ENCODE measurements at places on chromosomes 7 and 10. TPM values are rescaled to one million over a fixed set of nuclear protein-coding genes. Genes with fewer than 3 reads are reported as not detected.

DNA sequence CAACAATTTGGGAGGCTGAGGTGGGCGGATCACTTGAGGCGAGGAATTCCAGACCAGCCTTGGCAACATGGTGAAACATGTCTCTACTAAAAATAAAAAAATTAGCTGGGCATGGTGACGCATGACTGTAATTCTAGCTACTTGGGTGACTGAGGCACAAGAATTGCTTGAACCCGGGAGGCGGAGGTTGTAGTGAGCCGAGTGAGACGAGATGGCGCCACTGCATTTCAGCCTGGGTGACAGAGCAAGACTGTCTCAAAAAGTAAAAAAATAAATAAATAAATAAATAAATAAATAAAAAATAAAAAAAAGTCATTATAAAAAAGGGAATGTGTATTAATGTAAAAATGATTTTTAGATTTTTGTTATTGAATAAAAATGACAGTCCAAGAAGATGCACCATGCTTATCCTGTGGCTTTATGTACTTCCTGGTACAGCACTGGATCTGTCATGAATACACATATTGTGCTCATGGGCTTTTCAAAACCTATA lies 658.8 kb upstream of the LRRN3 start:
- DNase-seq = no peak

The GJD4 gene
- total RNA-seq = not detected

DNA sequence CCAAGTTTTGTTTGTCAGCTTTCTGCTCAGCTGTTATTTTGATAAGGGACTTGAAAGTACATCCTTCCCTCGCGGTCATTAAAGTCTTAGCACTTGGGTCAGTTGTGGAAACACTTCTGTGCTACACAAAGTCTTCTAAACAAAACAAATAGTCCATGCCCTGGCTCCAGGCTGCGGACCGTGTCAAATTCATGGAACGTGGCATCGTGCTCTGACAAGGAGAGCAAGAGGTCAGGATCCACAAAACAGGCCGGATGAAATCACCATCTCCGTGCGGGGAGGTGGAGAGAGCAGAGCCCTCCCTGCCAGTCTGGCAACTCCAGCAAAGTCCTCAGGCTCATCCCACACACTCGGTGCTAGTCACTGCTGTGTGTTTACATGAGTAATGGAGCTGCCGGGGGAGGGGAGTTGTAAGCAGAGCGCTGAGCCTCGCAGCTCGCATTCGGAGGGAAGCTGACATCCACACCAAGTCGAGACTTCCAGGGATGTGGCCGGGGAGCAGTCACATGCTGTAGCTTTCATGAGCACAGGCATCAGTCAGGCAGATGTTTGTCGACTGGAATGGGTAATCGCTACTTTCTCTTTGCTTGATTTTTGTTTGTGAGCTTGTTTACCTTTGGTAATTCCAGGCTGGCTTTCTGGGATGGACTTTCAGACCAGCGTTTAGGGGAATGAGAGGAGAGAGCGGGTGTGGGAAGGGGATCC lies 147.6 kb downstream of the ARID5B start:
- no peak for DNase-seq

DNA sequence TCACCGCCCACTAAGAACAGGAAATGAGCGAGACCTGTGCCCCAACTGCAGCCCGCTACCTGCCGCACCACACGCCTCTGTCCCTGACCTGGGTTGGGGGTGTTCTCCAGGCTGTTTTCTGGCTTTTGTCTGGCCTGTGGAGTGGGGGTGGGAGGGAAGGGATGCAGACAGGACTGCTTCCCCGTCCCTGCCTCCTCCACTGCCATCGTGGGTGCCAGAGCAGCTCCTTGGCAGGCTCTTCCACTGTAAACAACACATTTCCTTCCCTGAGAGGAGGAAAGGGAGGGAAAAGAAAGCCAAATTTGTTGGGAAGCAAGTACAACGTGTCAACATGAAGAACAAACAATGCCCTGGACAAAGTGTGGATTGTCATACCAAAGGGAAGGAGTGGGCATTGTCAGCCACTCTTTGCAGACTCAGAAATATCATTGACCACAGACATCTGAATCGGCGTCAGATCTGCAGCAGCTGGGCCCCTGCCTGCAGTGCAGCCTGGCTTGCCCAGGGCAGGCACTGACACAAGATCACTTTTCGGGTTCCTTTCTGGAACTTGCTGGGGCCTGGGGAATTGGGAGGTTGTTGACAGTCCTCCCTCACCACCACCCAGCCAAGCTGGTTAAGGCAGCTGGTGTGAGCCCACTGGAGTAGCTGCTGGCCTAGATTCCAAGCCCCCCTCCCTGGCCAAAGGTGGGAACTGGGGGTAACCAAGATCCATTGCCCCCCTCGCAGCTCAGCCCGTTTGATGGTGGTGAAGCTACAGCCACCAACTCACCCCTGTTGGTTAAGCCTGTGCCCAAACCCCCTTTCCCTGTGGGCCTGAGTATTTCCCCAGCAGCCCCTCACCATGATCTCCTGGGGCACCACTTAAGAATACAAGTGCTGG lies 22.6 kb upstream of the TRIM8 start:
- no peak for DNase-seq

DNA sequence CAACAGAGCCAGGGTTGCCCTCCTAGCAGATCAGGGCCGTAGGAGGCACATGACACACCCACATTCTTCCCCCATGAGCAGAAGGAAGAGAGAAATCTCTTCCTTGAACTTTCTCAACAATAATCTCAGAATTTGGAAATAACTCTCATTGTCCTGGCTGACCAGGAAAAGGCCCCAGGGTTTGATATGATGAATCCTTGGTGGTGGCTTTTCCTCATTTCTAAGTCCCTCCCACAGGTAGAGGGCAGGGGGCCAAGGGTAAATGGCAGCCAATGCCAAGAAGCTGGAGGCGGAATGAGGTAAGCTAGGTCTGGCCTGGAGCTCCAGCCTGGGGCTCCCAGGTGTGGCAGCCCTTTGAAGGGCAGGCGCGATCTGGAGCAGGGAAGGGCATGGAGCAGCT lies 67.8 kb downstream of the GRB10 start:
- DNase-seq = no peak

- DNase-seq = no peak
These were observed 251.5 kb downstream of the TRIL start for GRCh38 chr7:28706584-28706983.

DNA sequence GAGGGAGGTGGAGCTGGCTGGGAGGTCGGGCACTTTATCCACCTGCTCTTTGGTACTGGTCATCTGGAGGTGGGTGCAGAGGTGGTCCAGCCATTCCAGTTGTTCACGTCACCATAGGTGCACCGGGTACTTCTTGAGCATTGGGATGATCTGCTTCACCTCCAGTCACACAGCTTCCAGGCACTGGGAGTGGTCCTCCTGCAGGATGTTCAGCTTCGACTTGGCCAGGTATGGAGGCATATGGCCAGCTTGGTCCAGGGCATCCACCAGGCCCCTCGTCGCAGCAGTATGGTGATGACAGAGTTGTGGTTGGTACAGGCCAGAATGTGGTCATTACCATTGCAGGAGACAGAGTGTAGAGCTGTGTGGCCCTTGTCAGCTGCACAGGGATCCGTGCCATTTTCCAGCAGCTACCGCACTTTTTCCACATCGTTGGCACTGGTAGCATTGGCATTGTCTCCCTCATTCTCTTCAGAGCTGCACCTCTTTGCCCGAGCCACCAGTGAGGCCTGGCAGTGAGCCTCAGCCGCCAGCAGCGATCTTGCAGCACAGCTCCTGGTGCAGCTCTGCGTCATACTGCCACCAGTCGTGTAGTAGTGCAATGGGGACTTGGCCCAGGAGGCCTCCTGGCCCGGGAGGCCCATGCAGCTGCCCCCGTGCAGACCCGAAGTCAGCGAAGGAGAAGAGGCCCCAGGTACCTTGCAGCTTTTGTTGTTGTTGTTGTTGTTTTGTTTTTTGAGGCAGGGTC lies 150.9 kb downstream of the ZNF22 start:
- no peak for DNase-seq

The CALD1 gene
- under 0.01 TPM for total RNA-seq

All from hematopoietic multipotent progenitor cell (in vitro differentiated cells).